Astrocyte of the spinal cord (primary cell): ENCODE measurements at places on chromosomes 4 and X.

DNA sequence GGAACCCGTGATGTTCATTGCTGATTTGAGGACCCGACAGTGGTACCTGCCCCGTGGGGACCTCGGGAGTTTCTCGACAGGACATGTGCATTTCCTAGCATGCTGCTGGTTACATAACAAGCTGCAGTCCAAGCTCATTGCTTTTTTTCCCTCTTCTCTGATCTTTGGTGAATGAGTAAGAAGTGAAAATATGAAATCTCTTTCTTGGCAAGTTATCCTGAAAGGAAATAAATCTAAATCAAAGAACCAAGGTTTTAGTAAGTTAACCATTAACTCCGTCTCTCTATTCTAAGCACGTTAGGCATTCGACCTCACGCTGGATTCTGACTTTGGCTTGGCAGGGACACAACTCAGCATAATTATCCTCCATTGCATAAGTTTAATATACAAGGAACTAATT, 86.6 kb downstream of the STK32B start:
- DNase-seq = peak; percentile 16

DNA sequence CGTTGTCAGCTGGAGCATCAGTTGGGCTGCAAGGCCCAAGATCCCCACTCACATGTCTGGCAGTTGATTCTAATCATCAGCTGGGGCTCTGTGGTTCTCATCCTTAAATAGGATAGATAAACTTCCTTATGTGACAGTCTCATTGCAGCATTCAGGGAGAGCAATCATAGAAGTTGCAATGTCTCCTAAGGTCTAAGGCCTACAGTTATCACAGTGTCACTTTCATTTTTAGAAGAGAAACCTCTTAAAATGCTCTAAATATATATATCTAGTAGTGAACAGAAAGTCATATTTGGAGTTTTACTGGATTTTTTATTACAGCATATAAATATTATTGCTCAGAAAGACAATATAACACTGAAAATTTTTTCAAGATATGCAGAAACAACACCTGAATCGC, 226.0 kb upstream of the PPP1R2C start:
- DNase-seq = no peak

DNA sequence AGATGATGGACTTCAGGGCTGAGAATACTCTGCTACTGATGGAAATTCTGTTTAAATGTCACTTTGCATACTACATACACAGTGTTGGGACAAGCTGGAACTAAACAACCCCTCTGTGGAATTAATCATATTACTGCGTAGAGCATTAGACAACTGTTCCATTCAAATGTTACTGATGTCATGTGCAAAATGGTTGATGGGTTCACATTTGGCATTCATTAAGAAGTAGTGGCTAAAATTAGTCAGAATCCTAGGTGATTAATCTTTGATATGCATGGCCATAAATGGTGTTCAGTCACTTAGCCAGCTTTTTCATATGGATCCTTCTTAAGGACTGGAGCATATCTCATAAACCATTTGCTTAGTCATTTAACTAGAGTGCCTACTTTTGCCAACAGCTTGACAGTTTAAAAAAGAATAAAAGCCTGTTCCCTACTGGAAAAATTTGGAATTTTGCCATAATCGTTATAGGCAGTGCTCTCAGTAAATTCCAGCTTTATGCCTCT, 105.2 kb downstream of the RNF150 start:
- peak; percentile 61 for DNase-seq

GRCh38 chr4:74012130-74012529, 13.7 kb upstream of the CXCL5 start:
- DNase-seq = no peak

DNA sequence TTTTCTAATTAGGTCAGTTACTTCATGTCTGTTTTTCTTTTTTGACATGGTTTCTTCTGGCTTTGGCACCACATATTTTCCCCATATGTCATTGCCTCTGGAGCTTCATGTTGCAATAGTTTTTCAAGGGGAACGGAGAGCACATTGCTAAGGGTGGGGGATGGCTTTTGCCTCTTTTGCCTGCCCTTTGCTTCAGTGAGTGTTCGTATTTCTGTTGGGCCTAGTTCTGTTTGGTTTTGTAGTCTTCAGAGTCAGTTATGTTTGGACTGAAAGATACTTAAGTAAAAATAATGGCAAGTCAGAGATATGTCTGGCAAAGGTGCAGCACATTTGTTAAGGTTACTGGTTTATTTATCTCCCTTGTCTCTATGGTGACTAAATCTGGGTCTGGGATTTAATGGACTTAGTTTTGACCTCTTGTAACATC, 29.1 kb downstream of the FHL1 start:
- peak; percentile 87 for DNase-seq
